ENCODE measurements at places on chromosomes 2 and 18.

DNA sequence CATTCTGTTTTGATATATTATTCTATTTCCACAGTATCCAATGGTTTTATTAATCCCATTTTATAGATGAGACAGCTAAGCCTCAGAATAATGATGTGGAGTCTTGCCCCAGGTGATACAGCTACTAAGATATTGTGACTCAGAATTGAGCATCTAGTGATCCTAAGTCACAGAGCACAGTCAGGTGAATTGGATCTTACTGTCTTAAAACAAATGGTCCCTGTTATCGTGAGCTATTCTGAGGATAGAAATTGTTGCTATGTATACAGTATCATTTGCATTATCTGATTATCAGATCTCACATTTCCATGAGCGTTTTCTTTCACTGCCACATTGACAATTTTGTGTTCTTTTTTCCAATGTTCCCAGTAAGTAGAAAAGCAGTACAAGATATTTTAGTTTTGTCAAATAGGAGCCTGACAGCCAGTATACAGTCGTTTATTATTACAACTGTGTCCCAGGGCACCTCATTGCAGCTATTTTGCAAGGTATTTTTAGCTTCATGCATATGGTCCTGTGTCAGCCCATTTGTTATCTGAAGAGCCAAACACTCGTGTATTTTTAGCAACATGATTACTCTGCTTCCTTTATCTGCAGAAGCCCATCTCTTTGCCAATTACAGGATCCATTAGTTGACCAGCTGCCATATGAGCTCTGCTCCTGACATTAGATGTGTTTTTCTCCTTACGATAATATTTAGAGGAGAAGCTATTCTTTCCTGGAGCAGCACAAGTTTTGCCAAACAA is 25.1 kb upstream of the SGPP2 start:
- DNase-seq: no peak

DNA sequence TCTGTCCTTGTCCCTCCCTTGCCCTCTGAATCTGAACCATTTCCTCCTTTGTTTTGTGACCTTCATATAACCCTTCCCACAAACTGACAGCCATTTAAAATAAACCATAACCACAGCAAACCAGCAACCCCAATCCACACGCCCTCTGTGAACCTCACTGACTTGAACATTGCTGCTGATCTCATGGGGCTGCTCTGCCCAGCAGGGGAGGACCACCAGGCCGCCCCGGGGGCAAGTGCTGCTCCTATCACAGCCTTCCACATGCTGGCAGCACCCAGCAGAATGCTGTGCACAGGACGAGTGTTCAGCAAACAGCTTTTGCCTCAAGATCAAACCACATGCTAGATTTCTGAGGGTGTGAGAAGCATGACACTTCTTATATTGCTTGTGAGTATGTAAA is 73.9 kb upstream of the UXS1 start:
- no peak for DNase-seq

DNA sequence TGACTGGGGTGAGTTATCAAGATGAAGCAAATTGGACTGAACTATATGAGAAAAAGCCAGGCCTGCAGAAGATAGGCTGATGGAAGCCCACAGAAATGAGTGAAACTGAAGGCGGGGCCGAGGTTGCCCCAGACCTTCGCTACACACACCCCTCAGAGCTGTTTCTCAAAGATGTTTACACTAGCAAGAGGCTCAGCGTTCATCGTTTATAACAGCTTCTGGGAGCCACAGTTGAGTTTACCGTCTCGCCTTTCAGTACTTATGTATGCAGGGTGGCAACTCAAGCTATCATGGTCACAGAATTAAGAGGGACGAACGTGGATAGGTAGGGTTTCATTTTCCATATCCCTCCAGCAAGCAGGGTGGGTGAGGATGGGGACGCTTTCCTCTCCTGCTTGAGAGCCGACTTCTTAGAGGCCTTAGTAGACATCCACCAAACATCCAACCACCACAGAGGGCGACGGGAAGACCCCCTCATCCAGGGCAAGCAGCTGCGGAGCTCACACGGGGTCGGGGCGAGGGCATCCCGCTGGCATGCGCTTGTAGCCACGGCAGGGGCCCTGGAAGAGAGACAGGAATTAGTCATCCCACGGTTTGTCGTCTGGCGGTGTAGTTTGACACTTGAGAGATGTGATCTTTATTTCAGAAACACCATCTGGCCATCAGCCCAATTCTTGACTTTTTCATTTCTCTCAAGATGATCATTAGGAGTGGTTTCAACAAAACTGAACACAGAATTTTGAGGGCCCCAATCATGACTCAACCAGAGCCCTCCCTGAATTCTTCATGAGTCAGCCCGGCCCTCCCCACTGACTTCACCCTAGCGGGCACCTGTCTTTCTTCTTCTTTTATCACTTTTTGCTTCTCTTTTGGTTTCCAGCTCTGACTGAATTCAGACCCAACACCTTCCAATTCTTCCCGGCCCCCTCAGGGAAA is 109.1 kb upstream of the CTDP1 start:
- peak; percentile 81 for DNase-seq

DNA sequence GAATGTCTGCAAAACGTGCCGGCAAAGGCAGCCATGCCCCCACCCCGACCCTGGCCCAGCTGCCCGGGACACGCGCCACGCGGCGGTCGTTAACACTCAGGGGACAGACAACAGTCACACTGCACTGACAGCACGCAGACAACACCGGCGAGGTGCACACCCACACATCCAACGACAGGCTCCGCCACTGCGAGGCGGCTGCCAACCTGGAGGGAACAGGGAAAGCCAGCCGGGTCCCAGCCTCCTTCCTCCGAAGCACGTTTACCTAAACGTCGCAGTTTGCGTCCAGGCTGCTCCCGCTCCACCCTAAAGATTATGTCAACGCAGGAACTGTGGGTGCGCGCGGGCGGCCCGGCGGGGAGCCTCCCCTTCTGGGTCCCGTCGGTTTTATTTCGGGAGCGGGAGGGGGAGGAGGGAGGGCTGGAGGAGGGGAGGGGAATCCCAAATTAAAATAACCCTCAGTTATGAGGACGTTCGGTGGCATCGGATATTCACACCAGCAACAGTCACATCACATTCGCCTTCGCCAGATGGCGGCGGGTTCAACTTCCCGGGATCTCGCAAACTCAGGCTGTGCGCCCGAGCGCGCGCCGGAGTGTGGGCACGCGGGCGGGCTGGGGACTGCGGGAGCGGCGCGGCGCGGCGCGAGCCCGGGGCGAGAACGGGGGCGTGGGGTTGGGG is 644 bp downstream of the PTGR3 start:
- DNase-seq: peak; percentile 88

- no peak for DNase-seq
Observed at GRCh38 chr2:26058390-26058789, 24.5 kb downstream of the RAB10 start.

DNA sequence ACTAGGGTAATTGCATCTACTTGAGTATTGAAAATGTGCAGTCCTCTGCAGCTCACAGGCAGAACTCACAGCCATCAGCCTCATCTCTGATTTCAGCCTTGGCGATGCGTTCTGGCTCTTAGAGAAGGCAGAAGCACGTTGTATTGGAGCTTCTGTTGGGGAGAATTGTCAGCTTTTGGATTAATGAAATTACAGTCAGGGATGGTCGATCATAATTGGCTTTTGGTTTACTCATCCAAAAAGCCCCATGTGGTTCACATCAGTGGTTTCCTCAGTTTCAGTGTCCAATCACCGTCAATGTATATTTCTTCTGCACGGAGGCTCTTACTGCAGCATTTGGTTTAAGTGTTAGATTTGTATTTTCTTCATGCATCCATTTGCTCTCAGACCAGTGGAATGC is 218.5 kb upstream of the SOX11 start:
- DNase-seq: no peak

DNA sequence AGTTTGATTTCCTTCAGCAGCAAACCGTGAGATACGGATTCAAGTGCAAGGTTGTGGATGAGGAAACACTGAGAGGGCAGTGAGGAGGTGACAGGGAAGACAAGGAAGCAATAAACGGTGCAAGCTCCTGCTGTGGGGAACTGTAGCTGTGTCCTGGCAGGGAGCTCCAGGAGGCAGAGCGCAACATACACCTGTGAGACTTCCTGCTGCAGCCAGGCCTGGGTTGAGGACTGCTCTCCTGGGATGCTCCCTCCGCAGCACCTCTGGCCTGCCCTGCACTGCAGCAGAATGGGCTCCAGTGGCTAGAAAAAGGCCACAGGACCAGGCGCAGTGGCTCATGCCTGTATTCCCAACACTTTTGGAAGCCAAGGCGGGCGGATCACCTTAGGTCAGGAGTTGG is 85.5 kb downstream of the MRO start:
- no peak for DNase-seq

- no peak for DNase-seq
Observed at GRCh38 chr2:48753228-48753627, 2.3 kb downstream of the LHCGR start.

DNA sequence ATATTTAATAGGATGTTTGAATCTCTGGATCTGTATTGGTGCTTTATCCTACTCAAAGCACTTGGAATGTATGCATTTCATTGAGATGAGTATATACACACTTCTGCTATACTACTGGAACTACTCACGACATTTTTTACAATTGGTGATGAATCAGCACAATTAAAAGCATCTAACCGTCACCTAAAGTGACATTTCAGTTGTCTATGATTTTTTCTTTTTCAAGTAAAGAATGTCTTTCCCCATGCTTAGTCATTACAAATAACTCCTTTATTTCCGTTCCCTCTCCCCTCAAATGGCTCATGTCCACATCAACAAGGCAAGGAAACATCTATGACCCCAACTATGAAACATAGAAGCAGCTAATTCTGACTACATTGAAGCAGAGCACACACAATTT is 77.3 kb downstream of the CLIP4 start:
- DNase-seq: no peak

DNA sequence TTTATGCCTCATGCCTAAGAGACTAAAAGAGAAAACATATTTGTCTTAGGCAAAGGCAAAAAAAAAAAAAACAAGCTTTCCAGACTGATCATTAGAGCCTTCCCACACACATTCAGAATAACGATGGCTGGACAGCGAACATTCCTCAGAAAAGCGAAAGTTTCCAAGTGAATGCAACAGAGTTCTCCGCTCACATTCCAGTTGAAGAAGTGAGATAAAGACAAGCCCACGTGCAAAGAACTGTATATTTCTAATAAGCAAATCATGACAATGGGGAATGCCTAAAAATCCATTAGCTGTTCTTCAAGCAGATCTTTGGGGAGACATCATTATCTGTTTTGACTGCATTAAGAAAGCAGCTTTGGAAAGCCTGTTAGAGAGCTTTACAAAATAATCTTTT is 347.9 kb downstream of the METTL4 start:
- no peak for DNase-seq

DNA sequence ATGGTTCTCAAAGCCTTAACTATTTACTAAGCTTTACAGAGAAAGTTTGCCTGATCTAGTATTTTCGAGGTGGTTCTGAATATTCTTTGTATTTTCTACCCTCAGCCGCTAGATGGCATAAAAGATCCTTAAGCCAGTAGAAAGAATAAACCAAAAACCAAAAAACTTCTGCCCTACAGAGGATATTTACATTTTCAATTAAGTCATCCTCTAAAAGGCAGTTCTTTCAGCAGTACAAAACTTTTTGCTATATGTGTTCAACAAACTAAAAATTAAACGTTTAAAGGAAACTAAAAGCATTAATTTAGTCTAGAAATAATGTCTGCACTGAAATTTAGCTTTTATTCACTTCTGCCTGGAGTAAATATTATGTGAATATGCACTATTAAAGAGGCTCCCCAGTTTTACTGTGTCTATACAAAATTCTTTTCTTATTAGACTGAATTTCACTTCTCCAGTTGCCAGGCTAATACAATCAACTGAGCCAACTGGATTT is 297.5 kb downstream of the PIEZO2 start:
- no peak for DNase-seq

GRCh38 chr18:74579496-74580065 is 18.1 kb upstream of the ZNF407 start:
- no peak for DNase-seq

DNA sequence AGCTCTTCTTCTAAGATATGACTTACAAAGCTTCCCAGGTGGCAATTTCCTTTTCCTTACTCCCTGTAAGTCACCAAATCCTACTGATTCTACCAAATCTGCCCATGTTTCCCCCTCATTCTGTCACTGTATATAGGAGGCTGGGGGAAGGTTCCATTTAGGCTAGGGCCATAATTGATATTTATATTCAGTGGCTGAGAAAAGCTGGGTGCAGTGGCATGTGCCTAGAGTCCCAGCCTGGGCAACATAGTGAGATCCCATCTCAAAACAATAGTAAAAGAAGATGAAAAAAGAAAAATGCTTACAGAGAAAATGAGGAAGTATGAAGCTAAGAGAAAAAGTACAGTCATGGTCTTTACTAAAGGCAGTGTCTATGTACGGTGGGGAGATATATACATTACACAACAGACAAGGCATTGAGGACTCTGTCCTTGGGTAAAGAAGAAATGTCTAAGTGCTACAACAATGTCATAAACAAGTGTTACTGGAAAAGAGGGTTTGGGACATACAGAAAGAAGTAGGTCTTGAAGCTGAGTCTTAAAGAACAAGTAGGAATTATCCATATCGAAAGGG is 4.8 kb downstream of the CWC22 start:
- no peak for DNase-seq

- DNase-seq: no peak
Observed at GRCh38 chr2:129443865-129444739, 535.4 kb upstream of the RAB6C start.

- DNase-seq: no peak
Observed at GRCh38 chr2:108998911-108999310, 9.9 kb upstream of the EDAR start.

DNA sequence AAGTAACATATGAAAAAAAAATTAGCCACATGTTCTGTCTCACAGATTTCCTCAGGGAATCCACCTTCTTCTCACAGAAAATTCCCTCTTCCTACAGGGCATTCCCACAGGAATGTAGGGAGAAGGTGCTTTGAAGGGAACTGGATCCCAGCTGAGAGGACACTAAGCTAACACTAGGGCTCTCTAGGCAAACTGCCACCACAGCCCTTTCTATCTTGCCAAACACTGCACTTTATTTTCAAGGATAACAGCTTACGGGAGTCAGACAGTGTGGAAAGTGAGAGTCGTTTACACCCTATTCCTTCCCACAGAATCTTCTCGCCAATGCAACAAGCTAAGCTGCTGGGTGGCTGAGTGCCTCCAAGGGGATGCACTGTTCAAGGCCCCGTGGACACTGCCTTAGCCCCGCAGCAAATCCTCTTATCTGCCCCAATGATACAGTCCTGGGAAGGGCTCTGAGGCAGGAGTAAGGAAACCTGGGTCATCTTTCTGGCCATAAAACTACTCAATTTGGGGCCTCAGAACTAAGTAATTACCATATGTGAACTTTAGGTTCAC is 76.9 kb downstream of the CCDC93 start:
- DNase-seq: no peak

GRCh38 chr2:11145350-11145749 is 9.9 kb upstream of the SLC66A3 start:
- DNase-seq: no peak

GRCh38 chr18:75107931-75108276 is 101.0 kb downstream of the PTGR3 start:
- DNase-seq: peak; percentile 41

DNA sequence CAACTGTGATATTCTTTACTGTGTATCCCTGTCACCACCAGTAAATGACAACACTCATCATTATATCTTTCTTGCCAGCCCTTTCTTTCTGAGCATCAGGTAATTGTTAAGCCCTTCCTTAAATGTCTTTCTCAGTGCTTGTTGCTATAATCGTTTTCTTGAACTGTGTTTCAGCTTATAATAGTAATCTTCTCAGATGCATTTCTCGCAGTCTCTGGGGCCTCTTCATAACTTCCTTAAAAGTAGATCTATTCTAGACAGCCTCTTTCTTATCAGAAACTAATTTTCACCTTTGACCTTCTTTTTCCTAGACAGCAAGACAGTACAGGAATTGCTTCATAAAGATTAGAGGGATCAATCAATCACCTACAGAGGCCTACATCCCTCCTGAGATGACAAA is 648.1 kb downstream of the CPS1 start:
- no peak for DNase-seq

GRCh38 chr18:7514796-7515440 is 52.2 kb upstream of the PTPRM start:
- DNase-seq: no peak

Measured in posterior vena cava (tissue), 2 donors.